ENCODE measurements at places on chromosomes 4 and X. TPM values are rescaled to one million over a fixed set of nuclear protein-coding genes. Genes with fewer than 3 reads are reported as not detected.

- no peak for DNase-seq
These were observed 181.8 kb downstream of the HS6ST2 start for GRCh38 chrX:132776486-132777210.

LRCH2 gene
- total RNA-seq: not detected

CSN1S1 gene
- not detected for total RNA-seq

DNA sequence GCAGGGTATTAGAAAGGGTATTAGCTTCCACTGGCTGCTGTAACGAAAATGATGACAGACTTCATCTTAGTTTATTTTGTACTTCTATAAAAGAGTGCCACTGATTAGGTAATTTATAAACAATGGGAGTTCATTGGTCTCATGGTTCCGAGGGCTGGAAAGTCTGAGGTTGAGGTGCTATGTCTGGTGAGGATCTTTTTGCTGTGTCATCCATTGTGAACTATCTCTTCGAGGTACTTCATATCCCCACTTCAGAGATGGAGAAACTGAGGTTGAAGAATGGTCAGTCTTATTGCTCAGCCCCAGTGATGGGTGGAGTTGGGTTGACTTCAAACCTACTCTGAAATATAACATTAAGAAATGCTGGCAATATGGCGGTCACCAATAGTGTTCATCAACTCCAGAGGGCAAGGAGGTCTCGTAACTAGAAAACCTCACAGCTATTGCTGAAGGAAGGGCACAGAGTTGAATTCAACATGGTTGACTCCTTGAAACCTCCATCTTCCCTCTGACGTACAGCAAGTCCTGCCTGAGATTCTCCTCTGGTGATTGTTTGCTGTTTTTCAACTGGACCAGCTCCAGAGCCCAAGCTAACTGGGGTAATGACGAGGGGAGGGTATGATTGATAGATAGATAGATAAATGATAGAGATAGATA lies 53.6 kb upstream of the SHOX start:
- DNase-seq: no peak

FAM241A gene
- total RNA-seq: 7.4 TPM

TACR3 gene
- not detected for total RNA-seq

MAGEC1 gene
- total RNA-seq: not detected

NCAPG gene
- 52.1 TPM for total RNA-seq

SPRY1 gene
- 40.6 TPM for total RNA-seq

NPNT gene
- not detected for total RNA-seq

DNA sequence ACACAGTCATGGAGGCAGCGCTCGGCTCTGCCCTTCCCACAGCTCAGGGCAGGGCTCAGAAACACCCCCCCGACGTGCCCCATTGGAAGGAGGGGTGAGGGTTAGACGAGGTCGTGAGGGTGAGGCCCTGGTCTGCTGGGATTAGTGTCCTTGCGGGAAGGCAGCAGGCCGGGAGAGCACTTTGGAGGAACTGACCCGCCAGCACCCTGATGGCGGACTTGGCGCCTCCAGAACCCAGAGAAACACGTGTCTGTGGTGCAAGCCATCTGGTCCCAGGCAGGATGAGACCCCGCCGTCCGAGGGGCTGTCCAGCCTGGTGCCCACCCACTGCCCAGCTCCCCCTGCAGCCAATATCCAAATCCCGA lies 26.3 kb downstream of the TACC3 start:
- DNase-seq: no peak
